Kasumi-1 (cell line): ENCODE measurements at places on chromosomes 5 and 9.

GRCh38 chr9:37966412-37967013, 62.6 kb upstream of the SLC25A51 start:
- no peak for DNase-seq

- no peak for DNase-seq
Observed at GRCh38 chr5:12095808-12096281, 191.6 kb upstream of the CTNND2 start.

GRCh38 chr5:179400020-179400419, 54.8 kb upstream of the ADAMTS2 start:
- no peak for DNase-seq

- DNase-seq = peak; percentile 10
Observed at GRCh38 chr9:92716557-92716956, 46.6 kb upstream of the IPPK start.

DNA sequence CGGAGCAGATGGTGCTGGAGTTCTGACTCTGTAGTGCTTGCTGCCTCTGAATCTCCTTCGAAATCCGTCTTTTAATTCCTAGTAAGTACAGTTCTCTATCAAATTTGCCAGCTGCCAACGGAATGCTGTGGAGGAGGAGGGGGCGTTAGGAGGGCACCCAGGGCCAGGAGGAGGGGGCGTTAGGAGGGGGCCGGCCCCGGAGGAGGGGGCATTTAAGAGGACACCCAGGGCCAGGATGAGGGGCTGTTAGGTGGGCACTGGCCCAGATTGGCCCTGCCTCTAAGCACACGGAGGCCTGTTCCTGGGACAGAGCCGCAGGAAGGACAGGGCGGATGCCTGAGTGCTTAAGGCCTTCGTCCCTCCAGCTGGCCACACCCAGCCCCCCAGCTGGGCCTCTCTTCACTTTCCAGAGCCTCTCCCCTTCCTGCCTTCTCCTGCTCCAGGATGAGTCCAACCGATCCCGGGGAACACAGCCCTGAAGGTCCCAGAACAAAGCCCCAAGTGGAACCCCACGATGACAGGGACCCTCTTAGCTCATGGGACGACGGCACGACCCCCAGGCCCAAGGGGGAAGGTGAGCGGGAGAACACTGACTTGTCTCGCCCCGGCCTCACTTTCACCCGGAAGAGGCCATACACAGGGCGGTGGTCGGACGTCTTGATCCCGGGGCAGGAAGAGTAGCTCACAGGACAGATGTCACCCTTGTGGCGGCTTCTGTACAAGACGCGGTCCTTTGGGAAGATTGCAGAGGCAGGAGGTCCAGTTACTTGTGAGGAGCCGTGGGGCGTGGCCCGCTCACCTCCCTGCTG, 9.8 kb downstream of the INPP5E start:
- DNase-seq = no peak

DNA sequence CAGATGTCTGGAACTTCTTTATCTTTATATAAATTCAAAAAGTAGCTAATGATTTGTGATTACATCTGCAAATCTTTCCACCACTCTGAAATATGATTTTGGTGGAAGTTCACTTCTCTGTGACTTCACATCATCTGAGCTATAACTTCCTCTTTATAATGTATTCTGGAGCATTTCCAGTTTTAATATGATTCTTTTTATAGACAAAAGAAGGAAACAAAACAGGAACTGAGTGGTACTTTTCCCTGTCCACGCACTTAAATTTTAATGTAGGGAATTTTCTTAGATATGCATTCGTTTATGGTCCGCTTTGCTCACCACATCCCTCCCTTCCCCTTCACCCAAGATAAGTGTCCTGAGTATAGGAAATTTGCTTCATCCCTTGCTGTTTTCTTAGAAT, 333.5 kb downstream of the CHSY3 start:
- peak; percentile 62 for DNase-seq

DNA sequence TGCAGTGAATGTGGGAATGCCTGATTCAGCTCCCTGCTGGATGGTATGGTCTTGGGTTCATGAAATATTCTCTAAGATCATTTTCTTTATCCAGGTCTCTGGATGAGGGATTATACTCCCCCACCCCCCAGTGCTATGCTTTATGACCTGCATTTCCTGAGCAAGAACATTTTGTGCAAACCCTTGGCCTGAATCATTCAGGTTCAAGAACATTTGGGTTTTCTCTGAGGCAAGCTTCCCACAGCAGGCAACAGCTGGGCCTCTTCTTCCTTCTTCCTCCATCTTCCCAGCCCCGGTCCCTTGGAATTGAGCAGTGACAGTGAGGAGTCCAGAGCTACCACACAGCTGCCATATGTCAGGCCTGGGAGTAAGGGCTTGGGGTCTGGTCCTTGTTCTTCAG, 58.6 kb upstream of the TNFSF15 start:
- no peak for DNase-seq

DNA sequence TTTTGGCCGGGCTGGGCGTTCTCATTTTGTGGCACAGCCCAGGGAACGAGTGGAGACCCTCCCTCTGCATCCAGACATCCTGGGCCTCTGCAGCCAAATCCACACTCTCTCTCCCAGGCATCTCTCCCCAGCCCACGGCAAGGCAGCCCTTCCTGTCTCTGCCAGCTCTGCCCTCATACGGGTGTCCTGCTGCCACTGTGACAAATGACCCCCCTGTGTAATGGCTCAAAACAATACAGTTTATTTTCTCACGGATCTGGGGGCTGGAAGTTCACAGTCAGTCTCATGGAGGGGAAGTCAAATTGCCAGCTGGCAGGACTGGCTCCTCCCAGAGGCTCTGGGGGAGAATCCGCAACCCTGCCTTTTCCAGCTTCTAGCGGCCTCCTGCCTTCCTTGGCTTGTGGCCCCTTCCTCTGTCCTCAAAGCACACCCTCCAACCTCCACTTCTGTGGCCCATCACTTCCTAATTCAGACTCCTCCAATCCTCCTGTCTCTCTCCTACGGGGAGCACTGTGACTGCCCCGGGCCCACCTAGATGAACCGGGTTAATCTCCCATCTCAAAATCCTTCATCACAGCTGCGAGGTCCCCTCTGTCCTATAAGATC, 70.2 kb upstream of the COL5A1 start:
- no peak for DNase-seq

- DNase-seq = no peak
Observed at GRCh38 chr5:62948301-62948700, 369.7 kb downstream of the LRRC70 start.

DNA sequence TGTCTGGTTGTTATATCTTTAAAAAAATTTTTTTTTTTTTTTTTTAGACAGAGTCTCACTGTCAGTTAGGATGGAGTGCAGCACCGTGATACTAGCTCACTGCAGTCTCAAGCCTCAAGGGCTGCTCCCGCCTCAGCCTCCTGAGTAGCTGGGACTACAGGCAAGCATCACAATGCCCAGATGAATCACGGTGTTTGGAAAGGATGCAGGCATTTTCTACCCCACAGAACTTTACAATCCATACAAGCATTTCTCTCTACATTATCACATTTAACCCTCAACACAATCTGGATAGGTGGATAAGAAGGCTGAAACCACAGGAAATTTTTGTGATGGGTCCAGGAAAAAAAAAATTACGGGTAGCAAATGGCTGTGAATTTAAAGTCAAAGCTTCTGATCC, 5.8 kb upstream of the PCA3 start:
- DNase-seq = no peak

- no peak for DNase-seq
Observed at GRCh38 chr5:159449925-159450324, 119.6 kb upstream of the IL12B start.

- no peak for DNase-seq
Observed at GRCh38 chr5:179596421-179596820, 27.1 kb downstream of the HNRNPH1 start.

DNA sequence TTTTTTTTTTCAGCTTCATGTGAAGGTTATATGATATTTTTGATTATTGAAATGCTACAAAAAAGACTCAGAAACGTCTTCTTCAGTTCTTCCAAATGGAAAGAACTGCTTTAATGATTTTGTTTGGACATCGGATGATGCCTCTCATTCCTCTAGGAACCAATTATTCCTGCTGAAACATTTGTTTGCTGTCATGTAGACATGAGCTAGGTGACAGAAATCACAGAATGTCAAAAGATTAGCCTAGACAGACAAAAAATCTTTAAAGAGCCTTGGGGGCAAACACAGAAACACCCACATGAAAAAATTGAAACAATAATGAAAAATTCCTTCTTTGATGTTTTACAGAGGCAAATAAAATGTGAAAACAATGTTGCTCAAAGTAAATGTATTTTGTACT, 244.2 kb upstream of the EDIL3 start:
- no peak for DNase-seq

GRCh38 chr9:135737840-135738521, 36.0 kb downstream of the KCNT1 start:
- DNase-seq = no peak

DNA sequence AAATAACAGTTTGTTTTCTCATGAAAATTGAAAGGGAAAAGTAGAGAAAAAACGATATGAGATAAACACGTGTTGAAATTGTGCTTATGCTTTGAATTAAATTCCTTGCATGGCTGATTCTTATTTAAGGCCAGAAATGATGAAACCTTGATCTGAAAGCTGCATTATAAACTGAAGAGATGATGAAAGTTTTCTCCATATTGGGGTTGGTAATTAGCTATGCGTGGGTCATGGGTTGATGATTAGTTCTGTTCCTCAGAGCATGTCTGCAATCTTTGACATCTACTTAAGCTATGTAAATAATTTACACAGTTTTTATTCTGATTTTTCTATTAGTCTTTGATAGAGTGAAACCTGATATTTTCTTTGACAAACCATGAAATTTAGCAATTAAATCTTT, 264.1 kb downstream of the CD180 start:
- no peak for DNase-seq

- peak; percentile 51 for DNase-seq
Observed at GRCh38 chr9:79567671-79568098, 4.1 kb upstream of the TLE4 start.

- DNase-seq = no peak
Observed at GRCh38 chr5:10660720-10661387, 97.0 kb downstream of the ANKRD33B start.

- DNase-seq = no peak
Observed at GRCh38 chr9:98263080-98263479, 7.6 kb upstream of the TBC1D2 start.

DNA sequence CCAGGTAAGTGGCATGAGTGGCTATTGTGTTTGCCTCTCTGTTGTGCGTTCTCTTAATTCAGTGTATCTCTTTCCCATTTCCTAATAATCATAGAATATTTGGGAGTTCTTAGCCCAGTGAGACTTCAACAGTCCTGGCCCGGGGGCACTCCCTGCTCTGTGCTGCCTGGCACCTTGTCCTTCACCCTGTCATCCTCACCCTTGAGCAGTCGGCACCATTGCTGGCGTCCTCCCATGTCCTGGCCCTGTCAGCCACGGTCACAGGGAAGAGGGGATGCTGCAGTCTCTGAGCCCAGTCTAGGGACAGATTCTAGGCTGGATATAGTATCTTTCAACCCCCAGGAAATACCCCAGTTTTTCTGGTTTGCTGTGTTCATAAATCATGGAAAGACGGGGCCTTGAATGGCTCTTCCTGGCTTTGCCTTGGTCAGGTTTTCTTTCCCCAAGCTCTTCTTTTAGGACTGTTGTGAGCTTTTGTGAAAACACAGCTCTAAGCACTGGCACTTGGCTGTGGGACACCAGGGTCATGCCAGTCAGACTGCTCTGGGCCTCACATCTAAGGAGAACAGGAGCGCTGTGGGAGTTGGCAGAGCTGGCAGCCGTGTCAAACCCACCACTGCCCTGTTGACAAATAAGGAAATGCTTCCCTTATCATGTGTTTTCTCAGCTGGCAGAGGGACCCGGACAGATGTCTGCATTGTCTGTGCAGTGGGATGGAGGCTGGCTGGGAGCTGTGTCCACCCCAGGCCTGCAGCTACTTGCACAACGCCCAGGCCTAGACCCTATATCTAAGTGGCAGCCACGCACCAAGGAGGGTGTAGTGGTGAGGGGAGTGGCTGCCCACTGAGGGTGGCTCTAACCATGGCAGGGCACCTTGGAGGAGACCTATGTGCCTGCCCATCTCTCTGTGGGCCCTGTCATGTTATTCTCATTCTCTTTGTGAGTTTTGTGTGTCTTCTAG, 378.6 kb downstream of the ICE1 start:
- no peak for DNase-seq

GRCh38 chr5:99702565-99702964, 773.8 kb upstream of the CHD1 start:
- no peak for DNase-seq

GRCh38 chr9:115766370-115766955, 387.1 kb upstream of the PAPPA start:
- DNase-seq = no peak

DNA sequence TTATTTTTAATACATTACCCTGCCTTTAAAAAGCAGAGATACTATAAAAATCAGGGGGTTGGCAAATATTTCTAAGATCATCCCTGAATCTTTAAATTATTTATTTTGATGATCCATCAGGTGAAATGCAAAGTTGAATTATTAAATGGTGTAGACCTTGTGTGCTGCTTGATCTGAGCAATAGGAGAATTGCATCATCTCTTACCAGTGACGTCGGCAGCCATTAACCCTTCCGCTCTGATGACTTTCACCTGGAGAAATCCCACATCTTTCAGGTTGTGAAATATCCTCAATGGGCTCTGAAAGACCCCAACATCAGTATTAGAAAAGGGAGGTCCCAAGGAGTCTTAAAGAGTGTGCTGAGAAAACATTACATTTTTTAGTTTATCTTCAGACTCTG, 270.2 kb downstream of the SLF1 start:
- DNase-seq = no peak

GRCh38 chr5:35182910-35183535, 47.3 kb downstream of the PRLR start:
- peak; percentile 56 for DNase-seq

GRCh38 chr5:41681840-41682239, 171.4 kb upstream of the PLCXD3 start:
- no peak for DNase-seq

- no peak for DNase-seq
Observed at GRCh38 chr9:69955536-69956355, 87.9 kb upstream of the MAMDC2 start.

GRCh38 chr5:172946146-172946545, 13.1 kb upstream of the RPL26L1 start:
- DNase-seq = no peak
